ENCODE measurements at places on chromosomes 7 and 10.

DNA sequence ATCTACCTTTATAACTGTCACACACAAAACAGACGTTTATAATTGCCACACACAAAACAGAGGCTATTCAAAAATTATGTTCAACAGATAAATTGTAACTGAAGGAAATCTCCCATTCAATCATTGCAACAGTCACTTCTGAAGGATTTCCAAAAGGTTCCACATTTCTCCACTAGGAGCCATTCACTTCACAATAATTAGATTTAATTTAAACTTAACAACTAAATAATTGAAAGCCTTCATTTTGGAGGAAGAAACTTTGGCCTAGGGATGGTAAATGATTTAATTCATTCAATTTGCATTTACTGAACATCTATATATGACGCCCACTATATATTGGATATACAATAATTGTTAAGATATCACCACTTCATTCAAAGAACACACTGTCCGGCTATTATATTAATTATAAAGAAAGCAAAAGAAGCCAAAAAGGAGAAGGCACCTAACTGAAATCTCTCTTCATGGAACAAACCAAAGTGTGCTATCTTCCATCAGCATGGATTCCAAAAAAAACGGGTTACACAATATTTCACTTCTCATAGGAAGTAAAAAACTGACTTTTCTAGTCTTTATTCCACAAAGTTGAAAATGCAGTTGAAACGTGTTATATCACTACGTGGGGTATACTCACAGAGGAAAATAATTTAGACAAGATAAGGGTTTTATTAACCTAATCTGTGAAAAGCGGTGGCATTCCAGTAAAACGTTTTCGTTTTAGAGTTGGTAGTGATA, 1.7 kb downstream of the ATAD1 start:
- no peaks in the 10 kb centered on the region for H3K36me3 ChIP-seq
- no peak overlapping the region for H3K27ac ChIP-seq
- no peaks in the 10 kb centered on the region for H3K4me1 ChIP-seq
- H3K4me3 ChIP-seq = no peak overlapping the region
- DNase-seq = no peak
- no peaks in the 10 kb centered on the region for H3K27me3 ChIP-seq

DNA sequence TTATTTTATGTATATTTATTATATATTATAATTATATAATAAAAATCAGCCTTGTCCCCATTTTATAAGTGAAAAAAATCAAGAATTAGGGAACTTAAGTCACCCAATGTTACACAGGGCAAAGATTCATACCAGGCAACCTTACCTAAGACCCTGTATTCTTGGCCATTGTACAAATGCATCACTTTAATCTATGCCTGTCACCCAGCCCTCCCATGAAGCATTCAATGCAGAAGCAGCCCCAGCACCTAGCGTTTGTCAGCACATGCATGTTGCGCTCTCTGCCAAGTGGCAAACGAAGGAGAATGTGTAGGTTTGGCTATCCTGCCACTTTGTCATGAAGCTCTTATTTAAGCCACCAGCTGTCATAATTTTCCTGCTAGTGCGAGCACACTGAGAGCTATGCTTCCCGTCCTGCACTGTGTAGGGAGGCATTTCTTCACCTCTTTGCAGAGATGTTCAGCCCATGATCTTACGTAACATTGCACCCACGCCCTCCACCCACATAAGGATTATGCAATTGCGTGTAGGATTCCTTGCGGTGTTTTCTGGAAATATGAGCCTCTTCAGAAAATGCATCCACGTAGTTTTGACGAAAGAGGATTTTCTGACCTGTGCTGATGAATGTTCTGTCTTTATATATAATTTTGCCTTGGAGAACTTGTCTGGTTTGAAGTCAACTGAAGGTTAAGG, 7.7 kb upstream of the COBL start:
- no peak overlapping the region for H3K27ac ChIP-seq
- no peaks in the 10 kb centered on the region for H3K4me1 ChIP-seq
- no peak overlapping the region for H3K4me3 ChIP-seq
- no peaks in the 10 kb centered on the region for H3K36me3 ChIP-seq
- H3K27me3 ChIP-seq = no peaks in the 10 kb centered on the region

DNA sequence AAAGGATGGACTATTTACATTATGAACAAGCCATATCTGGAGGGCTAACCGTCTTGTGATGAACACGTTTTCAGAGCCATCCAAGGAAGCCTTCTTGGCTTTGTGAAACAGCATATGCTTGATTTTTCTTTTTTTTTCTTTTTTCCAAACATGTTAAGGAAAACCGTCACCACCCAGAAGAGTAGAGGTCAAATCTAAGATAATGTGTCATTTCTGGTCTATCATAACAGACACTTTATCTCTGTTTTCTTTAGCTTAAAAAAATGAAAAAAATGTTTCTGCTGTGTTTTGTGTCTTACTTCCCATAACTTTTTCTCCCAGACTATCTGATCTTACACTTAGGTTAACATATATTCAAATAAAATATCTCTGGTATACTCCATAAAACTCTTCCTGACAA, 76.1 kb upstream of the DGKB start:
- no peaks in the 10 kb centered on the region for H3K36me3 ChIP-seq
- no peak overlapping the region for H3K4me3 ChIP-seq
- no peak overlapping the region for H3K27ac ChIP-seq
- DNase-seq = no peak
- no peaks in the 10 kb centered on the region for H3K27me3 ChIP-seq

DNA sequence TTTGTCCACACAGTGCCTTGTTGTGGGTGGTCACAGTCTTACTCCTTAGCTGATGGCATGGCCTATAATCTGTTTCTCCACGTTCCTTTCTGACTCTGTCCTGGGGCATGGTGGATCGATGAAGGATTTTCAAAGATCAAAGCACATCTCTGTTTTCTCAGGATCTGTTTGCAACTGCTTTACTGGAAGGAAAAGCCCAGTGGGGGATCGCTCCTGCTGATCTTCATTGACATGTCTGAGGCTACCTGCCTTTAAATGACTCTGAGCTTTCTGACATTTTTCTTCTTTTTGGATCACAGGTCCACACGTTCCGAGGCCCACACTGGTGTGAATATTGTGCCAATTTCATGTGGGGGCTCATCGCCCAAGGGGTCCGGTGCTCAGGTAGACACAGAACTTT, 68.0 kb upstream of the PRR15 start:
- no peaks in the 10 kb centered on the region for H3K27me3 ChIP-seq
- H3K4me3 ChIP-seq = no peak overlapping the region
- no peaks in the 10 kb centered on the region for H3K36me3 ChIP-seq
- H3K27ac ChIP-seq = no peak overlapping the region
- H3K4me1 ChIP-seq = no peaks in the 10 kb centered on the region

- no peaks in the 10 kb centered on the region for H3K4me1 ChIP-seq
- H3K36me3 ChIP-seq = no peaks in the 10 kb centered on the region
- no peak for DNase-seq
- H3K27me3 ChIP-seq = no peaks in the 10 kb centered on the region
- no peak overlapping the region for H3K27ac ChIP-seq
- H3K4me3 ChIP-seq = no peak overlapping the region
These were observed 100.5 kb upstream of the SEC61G start for GRCh38 chr7:54859545-54859944.

DNA sequence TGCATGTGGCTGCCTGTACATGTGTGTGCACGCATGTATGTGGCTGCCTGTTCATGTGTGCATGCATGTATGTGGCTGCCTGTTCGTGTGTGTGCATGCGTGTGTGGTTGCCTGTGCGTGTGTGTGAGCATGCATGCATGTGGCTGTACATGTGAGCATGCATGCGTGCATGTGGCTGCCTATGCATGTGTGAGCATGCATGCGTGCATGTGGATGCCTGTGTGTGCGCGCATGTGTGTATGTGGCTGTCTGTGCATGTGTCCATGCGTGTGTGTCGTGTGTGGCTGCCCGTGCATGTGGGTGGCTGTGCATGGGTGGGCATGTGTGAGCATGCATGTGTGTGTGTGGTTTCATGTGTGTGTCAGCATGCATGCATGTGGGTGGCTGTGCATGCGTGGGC, 218.3 kb downstream of the ELFN1 start:
- no peaks in the 10 kb centered on the region for H3K4me1 ChIP-seq
- no peak overlapping the region for H3K27ac ChIP-seq
- H3K27me3 ChIP-seq = no peaks in the 10 kb centered on the region

- DNase-seq = no peak
- H3K4me1 ChIP-seq = no peaks in the 10 kb centered on the region
- no peaks in the 10 kb centered on the region for H3K36me3 ChIP-seq
- H3K27me3 ChIP-seq = no peaks in the 10 kb centered on the region
- H3K27ac ChIP-seq = no peak overlapping the region
These were observed 56.3 kb downstream of the C10orf105 start for GRCh38 chr10:71663311-71663710.

GRCh38 chr7:5217851-5218331, 27.9 kb downstream of the WIPI2 start:
- H3K27ac ChIP-seq = no peak overlapping the region
- peak; percentile 3 for DNase-seq
- no peaks in the 10 kb centered on the region for H3K27me3 ChIP-seq
- H3K4me1 ChIP-seq = peaks cover 6% of the 10 kb centered on the region
- H3K36me3 ChIP-seq = peaks cover 3% of the 10 kb centered on the region
- no peak overlapping the region for H3K4me3 ChIP-seq

- H3K27me3 ChIP-seq = no peaks in the 10 kb centered on the region
- H3K4me1 ChIP-seq = no peaks in the 10 kb centered on the region
- H3K27ac ChIP-seq = no peak overlapping the region
- no peak for DNase-seq
These were observed 101.5 kb downstream of the GRM3 start for GRCh38 chr7:86745013-86745745.

DNA sequence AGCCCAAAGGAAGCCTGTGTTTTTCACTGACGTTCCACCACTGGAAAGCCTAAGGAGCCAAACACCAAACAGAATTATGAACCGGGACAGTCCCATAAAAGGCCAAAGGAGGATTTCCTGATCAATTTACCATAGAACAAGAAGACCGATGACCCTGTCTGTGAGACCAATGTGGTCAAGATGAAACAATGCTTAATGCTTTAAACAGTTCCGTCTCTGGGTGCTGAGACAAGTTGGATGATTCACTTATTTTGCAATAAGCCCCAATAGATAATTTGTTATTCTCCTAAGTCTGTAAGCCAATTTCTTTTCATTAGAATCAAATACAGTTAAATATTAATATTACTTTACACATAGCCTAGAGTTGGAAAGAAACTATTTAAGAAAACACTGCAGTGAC, 134.9 kb downstream of the MICU1 start:
- no peaks in the 10 kb centered on the region for H3K4me1 ChIP-seq
- H3K27ac ChIP-seq = no peak overlapping the region
- H3K36me3 ChIP-seq = no peaks in the 10 kb centered on the region
- H3K27me3 ChIP-seq = no peaks in the 10 kb centered on the region

DNA sequence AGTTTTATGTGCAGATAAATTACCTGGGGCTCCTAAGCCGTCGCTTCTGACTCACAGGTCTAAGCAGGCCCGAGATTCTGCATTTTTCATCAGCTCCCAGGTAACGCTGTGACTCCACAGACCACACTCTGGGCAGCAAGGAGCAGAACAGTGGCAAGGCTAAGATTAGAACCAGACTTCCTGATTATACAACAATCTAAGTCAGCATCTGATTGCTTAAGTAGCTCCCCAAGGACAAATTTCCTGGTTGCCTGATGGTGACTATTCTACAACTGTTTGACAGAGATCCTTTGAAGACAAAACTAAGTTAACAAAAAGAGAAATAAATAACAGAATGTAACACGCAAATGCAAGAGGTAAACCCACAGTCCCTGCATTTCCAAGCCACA, 69.0 kb downstream of the CREB3L2 start:
- DNase-seq = no peak
- peaks cover 58% of the 10 kb centered on the region for H3K4me1 ChIP-seq
- no peaks in the 10 kb centered on the region for H3K27me3 ChIP-seq
- no peaks in the 10 kb centered on the region for H3K36me3 ChIP-seq
- peak overlapping the region; percentile 78 for H3K27ac ChIP-seq

GRCh38 chr10:89837165-89838043, 136.0 kb downstream of the KIF20B start:
- peak overlapping the region; percentile 50 for H3K4me3 ChIP-seq
- DNase-seq = peak; percentile 15
- no peaks in the 10 kb centered on the region for H3K4me1 ChIP-seq
- peaks cover 14% of the 10 kb centered on the region for H3K27me3 ChIP-seq
- H3K27ac ChIP-seq = no peak overlapping the region

DNA sequence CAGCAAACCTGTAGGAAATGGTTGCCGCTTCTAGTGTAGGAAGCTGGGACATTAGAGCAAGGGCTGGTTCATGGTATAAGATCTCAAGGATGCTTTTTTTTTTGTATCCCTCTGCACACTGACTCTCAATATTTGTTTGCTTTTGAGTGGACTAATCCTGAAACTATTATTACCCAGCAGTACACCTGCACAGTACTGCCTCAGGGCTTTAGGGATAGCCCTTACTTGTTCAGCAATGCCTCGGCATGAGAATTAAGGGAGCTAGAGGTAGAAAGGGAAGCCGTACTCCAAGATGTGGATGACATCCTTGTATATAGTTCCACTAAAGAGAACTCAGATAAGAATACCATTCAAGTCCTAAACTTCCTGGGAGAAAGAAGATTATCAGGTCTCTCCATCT, 70.5 kb downstream of the COPG2 start:
- no peaks in the 10 kb centered on the region for H3K4me1 ChIP-seq
- no peak for DNase-seq
- no peak overlapping the region for H3K4me3 ChIP-seq
- no peaks in the 10 kb centered on the region for H3K36me3 ChIP-seq
- no peak overlapping the region for H3K27ac ChIP-seq

DNA sequence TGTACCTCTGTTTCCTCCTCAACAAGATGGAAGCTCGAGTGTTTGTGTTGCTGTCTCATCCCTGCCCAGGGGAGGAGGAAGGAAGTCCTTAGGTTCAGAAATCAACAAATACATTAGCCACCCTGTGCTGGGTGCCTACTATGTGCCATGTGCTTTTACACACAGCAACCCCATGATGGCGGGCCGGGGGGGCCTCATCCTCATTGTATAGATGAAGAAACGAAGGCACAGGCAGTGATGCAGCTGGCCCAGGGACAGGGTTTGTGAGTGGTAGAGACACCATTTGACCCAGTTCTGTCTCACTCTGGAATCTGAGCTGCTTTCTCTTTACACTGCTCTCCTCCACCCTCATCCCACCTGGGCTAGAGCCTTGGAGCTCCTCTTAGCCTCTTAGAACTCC, 1.9 kb upstream of the CALHM2 start:
- DNase-seq = no peak
- H3K4me1 ChIP-seq = peaks cover 21% of the 10 kb centered on the region
- H3K4me3 ChIP-seq = no peak overlapping the region
- no peak overlapping the region for H3K27ac ChIP-seq
- no peaks in the 10 kb centered on the region for H3K36me3 ChIP-seq
